ENCODE measurements at places on chromosomes 7 and 10. TPM values are rescaled to one million over a fixed set of nuclear protein-coding genes. Genes with fewer than 3 reads are reported as not detected.

FAM25A gene
- not detected for total RNA-seq

DNA sequence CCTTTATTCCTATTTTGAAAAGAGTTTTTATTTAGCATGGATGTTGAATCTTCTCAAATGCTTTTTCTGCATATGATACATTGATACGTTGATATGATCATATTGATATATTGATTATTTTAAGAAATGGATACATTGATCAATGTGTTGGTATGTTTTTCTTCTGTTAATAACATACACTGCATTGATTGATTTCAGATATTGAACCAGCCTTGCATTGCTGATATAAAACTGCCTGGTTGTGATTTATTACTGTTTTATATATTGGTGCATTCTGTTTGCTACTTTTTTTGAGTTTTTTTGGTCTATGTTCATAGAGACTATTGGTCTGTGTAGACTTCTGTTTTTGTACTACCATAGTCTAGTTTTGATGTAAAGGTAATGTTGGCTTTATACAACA lies 26.8 kb upstream of the RABGEF1 start:
- peaks cover 23% of the 10 kb centered on the region for H3K36me3 ChIP-seq
- no peaks in the 10 kb centered on the region for H3K4me1 ChIP-seq
- no peak overlapping the region for H3K4me3 ChIP-seq
- H3K27me3 ChIP-seq = no peaks in the 10 kb centered on the region
- H3K27ac ChIP-seq = no peak overlapping the region

GRCh38 chr10:133358925-133359310 lies 1.1 kb upstream of the FUOM start:
- no peak overlapping the region for H3K4me3 ChIP-seq
- H3K27me3 ChIP-seq = no peaks in the 10 kb centered on the region
- H3K4me1 ChIP-seq = peaks cover 3% of the 10 kb centered on the region
- H3K27ac ChIP-seq = no peak overlapping the region
- no peak for DNase-seq

GRCh38 chr7:35280902-35281301 lies 27.0 kb upstream of the TBX20 start:
- H3K27me3 ChIP-seq = no peaks in the 10 kb centered on the region
- H3K36me3 ChIP-seq = no peaks in the 10 kb centered on the region
- no peak overlapping the region for H3K4me3 ChIP-seq
- H3K4me1 ChIP-seq = no peaks in the 10 kb centered on the region

DNA sequence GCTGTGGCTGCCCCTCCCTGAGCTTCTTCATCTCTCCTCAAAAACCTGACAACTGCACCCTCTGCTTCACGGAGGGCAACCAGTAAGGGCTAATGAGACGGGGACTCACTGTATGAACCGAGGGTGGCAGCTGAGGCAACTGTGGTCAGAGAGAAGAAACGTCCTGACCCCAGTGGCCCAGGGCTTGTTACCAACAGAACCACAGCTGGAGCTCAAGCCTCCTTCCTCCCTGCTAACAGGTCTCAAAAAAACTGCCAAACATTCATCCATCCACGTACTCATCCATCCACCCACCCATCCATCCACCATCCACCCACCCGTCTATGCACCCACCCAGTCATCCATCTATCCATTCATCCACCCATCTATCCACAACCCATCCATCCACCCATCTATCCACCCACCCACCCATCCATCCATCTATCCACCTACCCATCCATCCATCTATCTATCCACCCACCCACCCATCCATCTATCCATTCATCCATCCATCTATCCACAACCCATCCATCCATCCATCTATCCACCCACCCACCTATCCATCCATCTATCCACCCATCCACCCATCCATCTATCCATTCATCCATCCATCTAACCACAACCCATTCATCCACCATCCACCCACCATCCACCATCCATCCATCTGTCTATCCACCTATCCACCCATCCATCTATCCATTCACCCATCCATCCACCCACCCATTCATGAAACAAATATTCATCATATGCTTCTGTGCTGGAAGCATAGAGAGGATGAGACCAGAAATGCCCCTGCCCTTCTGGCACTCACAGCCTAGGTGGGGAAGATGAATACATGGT lies 111.7 kb downstream of the PDGFA start:
- H3K27me3 ChIP-seq = no peaks in the 10 kb centered on the region
- H3K27ac ChIP-seq = no peak overlapping the region

- no peak for DNase-seq
- H3K4me1 ChIP-seq = no peaks in the 10 kb centered on the region
- no peaks in the 10 kb centered on the region for H3K36me3 ChIP-seq
- no peaks in the 10 kb centered on the region for H3K27me3 ChIP-seq
- no peak overlapping the region for H3K4me3 ChIP-seq
Measured at GRCh38 chr7:41576166-41576565, 126.7 kb downstream of the INHBA start.

MAD1L1 gene
- 41.3 TPM for total RNA-seq
